ENCODE measurements at places on chromosomes 7 and 10.

DNA sequence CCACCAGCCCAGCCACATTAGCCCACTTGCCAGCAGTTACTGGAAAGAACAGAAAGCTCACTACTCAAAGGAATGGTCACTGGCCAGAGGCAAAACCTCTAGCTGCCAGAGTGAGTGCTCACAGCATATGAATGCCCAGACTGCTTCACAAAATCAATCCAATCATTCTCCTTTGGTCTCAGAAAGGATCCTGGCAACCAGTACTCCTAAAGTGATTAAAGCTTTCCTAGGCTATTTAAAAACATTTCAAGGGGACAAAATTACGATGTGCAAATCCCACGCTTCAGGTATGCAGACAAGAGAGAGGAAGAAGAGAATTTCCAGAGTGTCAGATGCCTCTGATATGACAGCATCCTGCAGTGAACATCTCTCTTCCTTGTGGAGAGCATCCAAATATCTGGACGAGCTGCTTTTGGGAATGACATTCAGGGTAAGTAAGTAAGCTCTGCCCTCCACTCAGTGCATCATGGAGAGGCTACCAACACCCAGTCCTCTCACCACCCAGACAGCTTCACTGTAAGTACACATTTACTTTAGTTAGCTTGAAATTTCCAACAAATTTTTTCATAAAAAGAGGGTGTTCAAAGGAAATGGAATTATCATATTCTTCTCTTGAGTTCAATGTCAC, 25.1 kb downstream of the ICA1 start:
- no peak for DNase-seq

- no peak for DNase-seq
Measured at GRCh38 chr7:101669307-101669706, 40.2 kb upstream of the MYL10 start.

DNA sequence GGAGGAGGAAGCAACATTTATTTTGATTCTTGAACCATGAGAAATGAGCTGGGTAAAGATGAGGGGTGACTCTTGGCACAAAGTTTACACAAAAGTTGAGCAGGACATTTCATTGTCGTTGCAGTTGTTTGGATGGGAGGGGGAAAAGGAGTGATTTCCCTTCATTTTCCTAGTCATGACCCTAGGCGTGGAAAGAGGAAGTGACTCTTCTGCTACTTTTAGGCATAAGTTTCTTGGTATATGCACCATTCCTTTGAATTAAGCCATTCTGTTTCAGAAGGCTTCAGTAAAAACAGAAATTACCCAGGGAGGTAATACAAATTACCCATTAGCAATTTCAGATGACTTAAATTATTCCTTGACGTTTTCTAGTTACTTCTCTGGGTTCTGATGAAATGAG, 113.9 kb upstream of the FAM171A1 start:
- DNase-seq: no peak

- DNase-seq: no peak
Measured at GRCh38 chr7:80675090-80675489, 36.6 kb downstream of the CD36 start.

DNA sequence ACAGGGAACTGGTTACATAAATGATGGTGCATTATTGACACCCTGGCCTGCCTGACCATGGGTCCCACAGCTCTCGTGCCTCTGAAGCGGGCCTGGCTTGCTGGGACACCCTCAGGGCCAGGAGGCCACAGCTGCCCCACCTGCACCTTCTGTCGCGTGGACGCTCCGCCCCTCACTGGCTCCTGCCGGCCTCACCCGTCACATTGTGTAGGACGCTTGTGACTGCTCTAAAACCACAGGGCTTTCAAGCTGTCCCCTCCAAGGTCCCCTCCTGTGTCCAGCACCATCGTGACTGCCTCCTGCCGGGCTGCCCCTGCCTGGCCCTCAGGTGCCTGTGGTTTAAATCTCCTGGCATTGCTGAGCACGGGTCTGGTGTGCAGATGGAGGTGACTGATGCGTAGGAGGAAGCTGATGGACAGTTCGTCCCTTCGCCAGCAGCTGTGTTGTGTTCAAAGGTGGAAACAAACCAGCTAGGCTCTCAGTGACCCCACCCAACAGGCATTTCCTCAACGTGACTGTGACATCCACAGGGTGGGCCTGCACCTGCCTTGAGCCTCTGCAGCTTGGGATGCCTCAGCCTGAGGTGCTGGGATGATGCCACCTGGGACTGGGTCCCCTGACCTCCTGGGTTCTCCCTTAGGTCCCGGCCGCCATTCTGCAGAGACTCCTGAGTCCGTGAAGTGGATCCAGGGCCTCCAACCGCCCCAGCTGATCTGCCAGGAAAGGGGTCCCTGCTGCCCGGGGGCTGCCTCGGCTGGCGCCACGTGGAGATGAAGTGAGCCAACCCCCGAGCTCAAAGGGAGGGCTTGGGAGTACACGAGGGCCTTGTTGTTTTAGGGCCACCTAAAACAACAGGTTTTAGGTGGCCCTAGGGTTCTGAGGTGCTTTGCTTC, 148.5 kb downstream of the WDR37 start:
- no peak for DNase-seq

DNA sequence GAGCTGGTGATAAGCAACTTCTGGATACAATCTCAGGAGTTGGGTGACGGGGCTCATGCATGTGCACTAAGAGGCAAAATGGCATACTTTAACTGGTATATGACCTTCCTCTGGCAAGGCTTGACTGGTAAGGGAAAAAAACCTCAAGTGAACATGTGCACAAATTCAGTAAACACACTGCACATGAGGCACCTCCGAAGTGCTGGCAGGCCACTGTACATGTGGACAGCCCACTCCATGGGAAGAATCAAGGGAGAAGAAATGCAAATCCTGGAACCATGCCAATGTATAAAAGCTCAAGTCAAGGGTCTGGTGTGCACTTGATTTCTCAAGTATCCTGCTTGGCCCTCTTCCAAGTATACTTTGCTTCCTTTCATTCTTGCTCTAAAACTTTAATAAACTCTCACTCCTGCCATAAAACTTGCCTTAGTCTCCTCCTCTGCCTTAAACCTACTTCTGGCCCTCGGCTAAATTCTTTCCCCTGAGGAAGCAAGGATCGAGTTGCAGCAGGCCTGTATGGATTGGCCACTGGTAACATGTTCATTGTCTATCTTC, 167.2 kb downstream of the RAMP3 start:
- DNase-seq: no peak

All from kidney glomerular epithelial cell (primary cell).